ENCODE measurements at places on chromosomes 6 and 20. TPM values are rescaled to one million over a fixed set of nuclear protein-coding genes. Genes with fewer than 3 reads are reported as not detected.
A peak's percentile ranks its signal among the peaks of the same experiment; 100 is the strongest.

CLPSL1 gene
- not detected for total RNA-seq

RAB32 gene
- 19.1 TPM for total RNA-seq

APCDD1L gene
- 0.53 TPM for total RNA-seq

FKBP1C gene
- total RNA-seq: 0.79 TPM

IRAK1BP1 gene
- total RNA-seq: 4.4 TPM

COL19A1 gene
- total RNA-seq: 1.6 TPM

FRK gene
- 6.2 TPM for total RNA-seq

GRCh38 chr6:133805876-133806275 lies 83.0 kb upstream of the TCF21 start:
- no peak overlapping the region for H3K27ac ChIP-seq
- no peaks in the 10 kb centered on the region for H3K4me1 ChIP-seq
- no peak overlapping the region for H3K4me3 ChIP-seq
- H3K27me3 ChIP-seq: peaks cover 2% of the 10 kb centered on the region
- no peaks in the 10 kb centered on the region for H3K36me3 ChIP-seq
- no peak for DNase-seq

- peaks cover 3% of the 10 kb centered on the region for H3K27me3 ChIP-seq
- no peaks in the 10 kb centered on the region for H3K36me3 ChIP-seq
- H3K4me1 ChIP-seq: peaks cover 4% of the 10 kb centered on the region
- H3K4me3 ChIP-seq: no peak overlapping the region
- H3K27ac ChIP-seq: no peak overlapping the region
- DNase-seq: no peak
Observed at GRCh38 chr20:58945965-58946631, 35.0 kb upstream of the NELFCD start.

DNA sequence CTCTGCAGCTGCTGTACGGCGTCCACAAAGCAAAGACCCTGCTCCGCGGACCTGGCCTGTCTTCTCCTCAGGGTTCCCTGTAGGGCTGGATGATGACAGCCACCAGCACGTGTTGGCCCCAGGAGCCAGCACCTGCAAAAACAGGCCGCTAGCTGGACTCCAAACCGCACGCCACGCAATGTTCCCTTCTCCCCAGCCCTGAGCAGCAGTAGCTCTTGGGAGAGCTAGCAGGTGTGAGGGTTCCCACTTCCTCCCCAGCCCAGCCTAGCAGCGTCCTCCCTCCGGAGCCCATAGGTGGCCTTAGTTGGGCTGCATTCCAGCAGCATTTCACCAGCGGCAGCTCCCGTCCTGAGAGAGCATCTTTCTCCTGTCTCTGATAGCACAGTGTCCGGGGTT lies 42.3 kb downstream of the DACT2 start:
- peaks cover 41% of the 10 kb centered on the region for H3K27me3 ChIP-seq
- no peaks in the 10 kb centered on the region for H3K36me3 ChIP-seq
- no peak overlapping the region for H3K27ac ChIP-seq
- H3K4me1 ChIP-seq: peaks cover 25% of the 10 kb centered on the region
- no peak for DNase-seq

DNA sequence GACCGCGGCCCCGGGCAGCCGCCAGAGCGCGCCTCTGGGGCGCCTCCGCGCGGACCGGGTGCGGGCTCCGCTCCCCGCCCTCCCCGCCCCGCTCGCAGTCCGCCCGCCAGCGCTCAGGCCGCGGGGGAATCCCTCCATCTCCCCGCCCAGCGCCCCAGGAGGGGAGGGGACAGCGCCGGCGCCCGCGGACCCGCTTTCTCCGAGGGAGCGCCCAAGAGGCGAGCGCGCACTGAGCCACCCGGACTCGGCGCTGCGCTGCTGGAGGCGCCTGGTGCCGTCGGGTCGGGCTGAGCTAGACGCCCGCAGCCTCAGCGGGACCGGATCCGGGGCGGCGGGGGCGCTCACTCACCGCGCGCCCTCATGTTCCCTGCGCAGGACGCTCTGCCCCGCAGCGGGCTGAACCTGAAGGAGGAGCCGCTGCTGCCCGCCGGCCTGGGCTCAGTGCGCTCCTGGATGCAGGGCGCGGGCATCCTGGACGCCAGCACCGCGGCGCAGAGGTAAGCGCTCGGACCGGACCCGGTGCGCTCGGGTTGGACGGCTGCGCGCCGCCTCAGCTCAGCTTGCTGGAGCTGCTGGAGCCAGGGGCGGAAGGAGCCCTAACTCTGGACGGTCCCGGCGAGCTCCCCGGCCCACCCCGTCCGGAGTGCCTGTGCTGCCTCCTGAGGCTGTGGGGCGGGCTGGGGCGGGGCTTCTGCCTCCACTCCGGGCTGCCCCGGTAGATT lies 867 bp downstream of the EBF4 start:
- peaks cover 71% of the 10 kb centered on the region for H3K27me3 ChIP-seq
- H3K36me3 ChIP-seq: no peaks in the 10 kb centered on the region
- peak overlapping the region; percentile 36 for H3K4me3 ChIP-seq
- no peak overlapping the region for H3K27ac ChIP-seq

GRCh38 chr6:111922454-111923297 lies 49.4 kb upstream of the FYN start:
- no peak for DNase-seq
- H3K27ac ChIP-seq: no peak overlapping the region
- H3K4me1 ChIP-seq: peaks cover 16% of the 10 kb centered on the region
- no peaks in the 10 kb centered on the region for H3K36me3 ChIP-seq
- no peak overlapping the region for H3K4me3 ChIP-seq
- no peaks in the 10 kb centered on the region for H3K27me3 ChIP-seq

All from type B pancreatic cell (in vitro differentiated cells).